ENCODE measurements at places on chromosomes 1 and 21. TPM values are rescaled to one million over a fixed set of nuclear protein-coding genes. Genes with fewer than 3 reads are reported as not detected.

DNA sequence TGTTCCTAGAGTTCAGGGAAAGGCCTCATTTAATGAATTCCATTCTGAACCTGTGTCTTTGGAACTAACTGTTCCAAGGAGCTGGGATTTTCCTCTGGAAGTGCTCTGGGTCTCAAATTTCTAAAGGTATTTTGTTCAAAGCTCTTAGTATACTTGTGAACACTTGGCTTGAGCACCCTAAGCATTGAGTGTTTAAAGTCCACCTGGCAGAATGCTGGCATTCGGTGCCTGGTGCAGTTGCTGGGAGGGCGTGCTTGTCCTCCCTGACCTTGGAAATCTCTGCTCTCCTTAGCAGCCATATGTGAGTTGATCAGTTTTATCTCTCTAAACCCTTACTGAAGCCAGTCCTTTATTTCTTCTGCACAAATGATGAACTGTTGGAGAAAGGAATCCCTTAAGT, 3.0 kb downstream of the MTARC2 start:
- DNase-seq, result no peak

DNA sequence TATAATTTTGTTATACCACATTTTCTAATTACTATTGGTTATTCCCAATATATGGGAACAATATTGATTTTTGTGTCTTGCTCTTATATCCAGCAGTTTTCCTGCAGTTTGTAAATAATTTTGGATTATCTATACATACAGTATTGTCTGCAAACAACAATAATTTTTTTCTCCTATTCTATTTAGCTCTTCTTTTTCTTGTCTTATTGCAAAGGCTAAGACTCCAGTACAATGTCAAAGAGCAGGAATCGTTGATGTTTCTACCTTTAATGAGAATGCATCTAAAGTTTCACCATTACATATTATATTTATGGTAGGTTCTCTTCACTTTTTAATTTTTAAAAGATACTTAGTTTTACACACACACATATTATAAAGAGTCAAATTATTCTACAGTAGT, 4.1 kb upstream of the AVPR1B start:
- no peak for DNase-seq

DNA sequence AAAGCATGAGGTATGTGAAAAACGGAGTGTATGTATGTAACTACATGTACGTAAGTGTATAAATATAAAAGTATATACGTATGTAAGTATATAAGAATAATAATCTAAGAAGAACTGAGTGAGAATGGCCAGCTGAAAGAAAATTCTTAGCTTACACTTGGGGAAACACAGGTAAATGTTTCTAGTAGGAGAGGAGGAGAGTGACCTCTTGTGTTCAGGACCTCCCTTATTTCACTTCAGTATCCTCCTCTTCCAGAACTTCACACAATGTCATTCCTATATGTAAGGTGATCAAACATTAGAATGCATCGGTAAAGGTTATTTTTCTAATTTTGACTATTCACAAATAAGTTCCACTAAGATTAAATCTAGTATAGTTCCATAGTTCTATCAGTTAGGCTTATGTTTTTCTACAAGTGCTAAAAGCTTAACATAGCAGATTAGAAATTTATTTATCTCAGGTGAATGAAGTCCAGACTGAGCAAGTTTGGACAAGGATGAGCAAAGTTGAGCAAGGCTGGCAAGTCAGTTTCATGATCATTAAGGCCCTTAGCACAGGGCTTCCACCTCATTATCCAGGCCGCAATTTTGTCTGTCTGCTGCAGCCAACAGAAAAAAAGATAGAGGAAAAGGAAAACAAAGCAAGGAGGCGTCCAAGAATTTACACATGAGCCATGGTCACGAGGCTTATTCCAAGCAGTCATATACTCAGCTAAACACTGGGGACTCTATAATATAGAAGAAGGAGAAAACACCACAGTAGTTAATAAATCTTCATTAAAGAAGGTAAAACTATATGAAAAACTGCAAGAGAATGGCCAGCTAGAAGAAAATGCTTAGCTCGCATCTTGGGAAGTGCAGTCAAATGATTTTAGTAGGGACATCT, 7.1 kb upstream of the MROH9 start:
- no peak for DNase-seq

GRCh38 chr1:89763649-89763986, 57.2 kb upstream of the LRRC8D start:
- DNase-seq, result no peak

DNA sequence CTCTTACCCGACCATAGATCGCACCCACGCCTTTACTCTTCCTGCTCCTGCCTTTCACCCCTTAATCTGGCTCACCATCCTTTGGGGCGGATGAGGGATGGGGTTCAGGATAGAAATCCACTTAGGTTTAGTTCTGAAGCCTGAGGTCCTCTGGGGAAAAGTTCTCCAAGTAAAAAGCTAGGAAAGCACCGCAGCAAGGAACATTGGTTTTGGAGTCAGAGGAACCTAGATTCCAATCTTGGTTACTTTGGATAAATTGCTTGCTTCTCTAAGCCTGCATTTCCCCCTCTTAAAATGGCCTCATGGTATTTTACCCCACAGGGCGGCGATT, 988 bp upstream of the ASAP3 start:
- DNase-seq, result no peak

The HENMT1 gene
- 31.3 TPM for total RNA-seq

Measured in CD8-positive, alpha-beta memory T cell (primary cell).